MCF 10A (cell line): ENCODE measurements at places on chromosomes 6 and 20.

- DNase-seq, result no peak
Measured at GRCh38 chr6:160301339-160301738, 42.7 kb upstream of the SLC22A2 start.

DNA sequence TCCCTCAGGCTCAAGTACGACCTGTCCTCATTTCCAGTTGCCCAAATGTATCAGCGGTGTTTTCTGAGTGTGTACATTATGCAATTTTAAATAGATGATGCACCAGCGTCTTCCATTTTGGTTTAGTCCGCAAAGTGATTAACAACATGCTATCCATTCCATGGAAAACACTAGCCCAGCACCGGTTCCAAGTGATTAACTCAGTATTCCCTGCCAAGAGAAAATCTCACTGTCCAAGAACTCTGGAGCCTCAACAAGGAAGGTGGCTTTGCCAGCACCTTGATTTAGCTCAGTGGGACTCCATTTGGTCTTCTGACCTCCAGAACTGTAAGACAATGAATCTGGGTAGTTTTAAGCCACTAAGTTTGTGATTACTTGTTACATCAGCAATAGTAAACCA lies 107.2 kb downstream of the FOXC1 start:
- no peak for DNase-seq

- no peak for DNase-seq
Measured at GRCh38 chr20:41748756-41749582, 130.8 kb upstream of the CHD6 start.

GRCh38 chr6:100657678-100658330 lies 193.1 kb upstream of the SIM1 start:
- DNase-seq, result peak; percentile 34

- no peak for DNase-seq
Measured at GRCh38 chr6:13479206-13479800, 8.1 kb downstream of the GFOD1 start.

DNA sequence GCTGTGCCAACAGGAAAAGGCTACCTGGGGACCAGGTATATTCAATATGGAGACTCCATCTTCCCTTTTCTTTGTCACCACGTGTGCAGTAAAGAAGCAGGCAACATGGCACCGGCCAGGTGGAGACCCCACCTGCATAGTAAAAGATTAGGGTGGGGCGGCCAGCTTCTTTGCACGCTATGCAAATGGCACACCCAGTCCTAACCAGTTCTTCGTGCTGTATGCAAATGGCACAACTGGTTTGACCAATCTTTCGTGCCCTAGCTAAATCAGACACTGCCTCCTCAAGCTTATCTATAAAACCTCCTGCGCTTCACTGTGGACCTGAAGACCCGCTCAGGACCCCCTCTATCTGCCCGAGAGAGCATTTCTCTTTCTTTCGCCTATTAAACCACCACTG lies 88.8 kb upstream of the EZR start:
- no peak for DNase-seq

- no peak for DNase-seq
Measured at GRCh38 chr20:62430311-62430853, 3.0 kb upstream of the RBBP8NL start.

DNA sequence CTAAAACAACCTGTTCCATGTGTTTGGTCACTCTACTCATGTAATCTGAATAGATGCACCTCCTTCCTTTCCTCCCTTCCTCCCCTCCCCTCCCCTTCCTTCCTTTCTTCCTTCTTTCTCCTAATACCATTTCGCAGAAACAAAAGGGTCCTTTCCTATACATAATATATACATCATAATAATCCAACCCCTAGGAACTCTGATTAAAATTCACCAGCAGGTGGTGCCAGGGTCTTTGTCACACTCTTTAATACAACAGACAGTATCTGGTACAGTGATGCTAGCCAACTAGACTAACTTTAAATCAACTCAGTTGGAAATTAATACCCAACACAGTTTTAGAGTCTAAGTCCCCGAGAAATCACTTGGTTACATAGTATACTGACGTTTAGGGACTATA lies 181.2 kb upstream of the SHLD1 start:
- DNase-seq, result peak; percentile 67

GRCh38 chr6:145086197-145086596 lies 649.1 kb downstream of the EPM2A start:
- DNase-seq, result peak; percentile 87

GRCh38 chr6:169779092-169779815 lies 27.8 kb downstream of the ERMARD start:
- DNase-seq, result peak; percentile 38

DNA sequence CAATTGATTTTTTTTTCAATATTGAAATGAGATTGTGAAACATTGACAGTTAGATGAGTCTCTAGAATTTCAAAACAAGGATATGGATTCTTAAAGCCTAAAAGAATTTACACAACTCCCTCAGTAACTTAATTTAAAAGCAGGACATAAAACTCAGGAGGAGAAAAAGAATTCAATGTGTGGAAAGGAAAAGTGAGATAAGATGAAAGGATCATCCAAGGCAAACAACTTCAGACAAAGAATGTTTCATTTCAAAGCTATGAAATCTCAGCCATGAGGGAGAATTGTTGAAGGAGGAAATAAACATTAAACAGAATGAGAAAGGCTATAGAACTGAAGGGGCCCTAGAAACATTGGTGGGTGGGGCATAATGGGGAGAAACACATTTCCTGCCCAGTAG lies 191.7 kb upstream of the NOX3 start:
- no peak for DNase-seq

DNA sequence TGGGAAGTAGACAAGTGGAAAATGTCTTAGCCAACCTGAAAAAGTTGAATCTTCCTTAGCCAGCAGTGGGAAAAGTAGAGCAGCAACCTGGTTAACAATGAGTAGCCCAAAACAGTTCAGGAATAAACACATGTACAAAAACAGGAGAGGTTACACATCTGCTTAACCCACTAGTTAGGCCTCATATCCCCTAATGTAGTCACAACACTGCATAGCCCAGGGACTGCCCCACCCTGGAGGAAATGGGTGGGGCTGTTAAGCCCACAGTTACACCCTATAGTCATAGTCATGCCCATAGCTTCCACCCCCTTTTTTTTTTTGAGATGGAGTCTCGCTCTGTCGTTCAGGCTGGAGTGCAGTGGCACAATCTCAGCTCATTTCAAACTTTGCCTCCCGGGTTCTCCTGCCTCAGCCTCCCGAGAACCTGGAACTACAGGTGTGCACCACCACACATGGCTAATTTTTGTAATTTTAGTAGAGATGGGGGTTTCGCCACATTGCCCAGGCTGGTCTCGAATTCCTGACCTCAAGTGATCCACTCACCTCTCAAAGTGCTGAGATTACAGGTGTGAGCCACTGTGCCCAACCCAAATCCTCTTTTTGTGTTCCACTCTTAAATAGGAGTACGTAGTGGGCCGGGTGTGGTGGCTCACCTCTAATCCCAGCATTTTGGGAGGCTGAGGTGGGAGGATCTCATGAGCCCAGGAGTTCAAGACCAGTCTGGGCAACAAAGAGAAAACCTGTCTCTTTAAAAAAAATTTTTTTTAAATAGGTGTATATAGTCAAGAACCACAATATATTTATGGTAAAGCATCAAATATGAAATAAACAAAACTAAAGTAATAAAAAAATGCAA lies 24.5 kb downstream of the ILRUN start:
- DNase-seq, result peak; percentile 70

- DNase-seq, result peak; percentile 47
Measured at GRCh38 chr6:28947831-28948270, 24.1 kb upstream of the TRIM27 start.

- DNase-seq, result no peak
Measured at GRCh38 chr6:144549837-144550747, 265.0 kb downstream of the UTRN start.

DNA sequence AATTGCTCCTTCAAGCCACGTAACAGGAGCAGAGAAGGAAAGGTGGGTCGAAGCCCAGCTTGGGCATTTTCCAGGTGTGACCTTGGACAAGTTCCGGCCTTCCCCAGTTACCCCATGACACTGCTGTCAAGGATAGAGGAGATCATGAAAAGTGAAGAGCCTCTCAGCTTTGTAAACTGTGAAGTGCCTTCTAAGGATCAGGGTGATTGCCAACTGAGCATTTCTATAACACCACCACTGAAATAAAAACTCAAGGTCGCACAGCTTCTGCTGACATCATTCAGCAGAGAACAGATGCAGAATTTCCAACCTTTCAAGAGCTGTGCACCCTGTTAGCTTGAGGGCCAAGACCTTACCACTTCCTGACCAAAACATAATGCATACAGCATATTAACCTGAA lies 24.0 kb upstream of the ZMYND8 start:
- DNase-seq, result no peak

DNA sequence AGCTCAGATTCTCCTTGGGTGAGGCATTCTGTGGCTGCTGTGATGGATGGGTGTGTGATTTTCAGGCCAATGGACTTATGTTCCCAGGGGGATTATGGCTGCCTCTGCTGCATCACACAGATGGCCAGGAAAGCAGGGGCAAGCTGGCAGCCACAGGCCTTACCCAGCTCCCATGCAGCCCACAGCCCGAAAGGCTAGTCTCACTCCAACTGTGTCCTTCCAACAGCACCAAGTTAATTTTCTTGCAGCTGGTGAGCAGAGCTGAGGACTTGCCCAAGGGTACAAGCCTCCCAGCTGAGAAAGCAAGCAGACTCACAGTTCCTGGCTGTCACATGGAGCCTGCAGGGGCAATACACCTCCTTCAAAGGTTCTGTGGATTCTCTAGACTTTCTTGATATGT lies 155.2 kb upstream of the KHDRBS2 start:
- DNase-seq, result no peak

- peak; percentile 9 for DNase-seq
Measured at GRCh38 chr20:58693226-58694006, 816 bp downstream of the NPEPL1 start.

DNA sequence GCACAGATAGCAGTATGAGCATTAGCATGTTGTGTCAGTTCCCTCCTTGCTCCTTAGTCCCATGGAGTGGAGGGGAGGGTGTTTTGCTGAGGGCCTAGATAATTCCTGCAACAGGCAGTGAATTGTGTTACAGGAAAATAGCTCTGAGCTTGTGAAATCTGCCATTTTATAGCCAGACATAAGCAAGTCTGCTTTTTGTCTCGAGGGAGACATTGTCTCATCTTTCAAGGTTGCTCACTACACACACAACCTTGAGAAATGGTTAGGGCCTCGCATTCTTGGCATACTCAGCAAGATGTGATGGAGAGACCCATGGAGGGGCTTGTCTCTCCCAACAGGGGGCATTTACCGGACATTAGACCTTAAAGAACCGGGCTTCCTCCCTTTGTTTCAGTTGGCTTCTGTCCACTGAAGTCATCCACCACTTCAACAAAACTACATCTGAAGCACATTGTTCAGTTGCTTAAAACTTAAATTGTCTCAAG lies 108.0 kb upstream of the FOXO3 start:
- DNase-seq, result no peak

DNA sequence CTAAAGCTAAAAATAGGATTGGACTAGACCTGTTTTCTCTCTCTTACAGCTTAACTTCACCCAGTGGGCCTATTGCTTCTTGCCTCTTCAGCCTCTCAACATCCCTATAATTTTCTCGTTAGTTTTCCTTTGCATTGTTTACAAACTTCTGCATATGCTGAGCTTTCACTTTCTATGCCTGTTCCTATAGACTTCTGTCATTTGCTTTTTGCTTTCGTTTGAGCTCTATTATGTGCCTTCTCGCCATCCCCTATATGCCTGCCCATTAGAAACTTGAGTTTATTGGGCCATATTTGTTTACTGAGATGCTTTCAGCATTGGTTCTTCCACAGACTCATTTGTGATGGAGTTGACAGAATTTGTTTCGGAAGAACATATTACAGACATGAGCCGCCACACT lies 40.9 kb downstream of the NCOA7 start:
- DNase-seq, result no peak

DNA sequence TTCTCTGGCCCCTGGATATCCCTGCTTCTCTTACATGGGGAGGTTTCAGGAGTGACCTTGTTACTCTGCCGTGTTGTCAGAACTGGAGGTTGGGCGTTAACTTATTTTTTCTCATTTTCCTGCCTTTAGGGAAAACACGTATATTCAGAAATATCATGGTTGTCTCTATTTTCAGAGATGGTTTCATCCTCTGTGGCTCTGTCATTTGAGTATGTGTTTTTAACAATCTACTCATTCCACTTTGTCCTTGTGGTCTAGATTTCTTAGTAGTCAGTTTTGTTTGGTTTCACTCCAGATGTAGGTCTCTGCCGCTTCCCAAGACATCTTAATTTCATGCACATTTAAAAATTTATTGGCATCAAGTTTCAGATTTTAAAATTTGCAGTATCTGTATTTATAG lies 45.9 kb downstream of the KCNS1 start:
- DNase-seq, result no peak

GRCh38 chr6:168057836-168058235 lies 21.2 kb downstream of the FRMD1 start:
- DNase-seq, result peak; percentile 56

GRCh38 chr6:6716998-6717763 lies 128.7 kb downstream of the LY86 start:
- no peak for DNase-seq

GRCh38 chr6:126722411-126722810 lies 382.5 kb downstream of the CENPW start:
- no peak for DNase-seq

- DNase-seq, result no peak
Measured at GRCh38 chr6:132133736-132134445, 182.7 kb upstream of the CCN2 start.

DNA sequence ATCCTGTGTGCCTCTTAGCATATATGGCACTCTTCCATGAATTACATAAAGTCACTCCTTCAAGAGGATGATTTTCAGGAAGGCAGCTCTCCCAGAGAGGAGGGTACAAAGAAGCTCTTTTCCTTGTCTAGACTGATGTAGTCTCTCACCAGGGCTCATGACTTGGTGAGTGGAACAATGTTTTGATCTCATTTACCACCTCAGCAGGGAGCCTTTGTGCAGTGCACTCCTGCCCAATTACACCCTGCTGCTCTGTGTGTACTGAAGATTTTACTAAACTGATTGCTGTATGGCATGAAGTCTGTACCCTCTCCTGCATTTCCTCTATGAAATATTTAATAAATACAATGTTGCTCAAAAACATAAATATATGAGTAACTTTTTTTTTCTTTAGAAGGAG lies 598.3 kb upstream of the HS3ST5 start:
- no peak for DNase-seq

DNA sequence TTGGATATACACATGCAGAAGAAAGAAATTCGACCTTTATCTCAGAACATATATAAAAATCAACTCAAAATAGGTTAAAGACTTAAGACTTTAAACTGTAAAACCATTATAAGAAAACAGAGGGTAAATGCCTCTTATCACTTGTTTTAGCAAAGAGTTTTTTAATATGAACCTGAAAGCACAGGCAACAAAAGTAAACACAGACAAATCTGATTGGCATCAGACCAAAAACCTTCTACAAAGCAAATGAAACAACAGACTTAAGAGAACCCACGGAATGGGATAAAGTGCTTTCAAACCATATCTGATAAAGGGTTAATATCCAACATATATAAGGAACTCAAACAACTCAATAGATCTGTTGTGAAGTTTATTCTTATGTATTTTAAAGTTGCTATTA lies 309.9 kb upstream of the OPRM1 start:
- DNase-seq, result no peak
